ENCODE measurements at places on chromosomes 5 and 9.
A peak's percentile ranks its signal among the peaks of the same experiment; 100 is the strongest.

DNA sequence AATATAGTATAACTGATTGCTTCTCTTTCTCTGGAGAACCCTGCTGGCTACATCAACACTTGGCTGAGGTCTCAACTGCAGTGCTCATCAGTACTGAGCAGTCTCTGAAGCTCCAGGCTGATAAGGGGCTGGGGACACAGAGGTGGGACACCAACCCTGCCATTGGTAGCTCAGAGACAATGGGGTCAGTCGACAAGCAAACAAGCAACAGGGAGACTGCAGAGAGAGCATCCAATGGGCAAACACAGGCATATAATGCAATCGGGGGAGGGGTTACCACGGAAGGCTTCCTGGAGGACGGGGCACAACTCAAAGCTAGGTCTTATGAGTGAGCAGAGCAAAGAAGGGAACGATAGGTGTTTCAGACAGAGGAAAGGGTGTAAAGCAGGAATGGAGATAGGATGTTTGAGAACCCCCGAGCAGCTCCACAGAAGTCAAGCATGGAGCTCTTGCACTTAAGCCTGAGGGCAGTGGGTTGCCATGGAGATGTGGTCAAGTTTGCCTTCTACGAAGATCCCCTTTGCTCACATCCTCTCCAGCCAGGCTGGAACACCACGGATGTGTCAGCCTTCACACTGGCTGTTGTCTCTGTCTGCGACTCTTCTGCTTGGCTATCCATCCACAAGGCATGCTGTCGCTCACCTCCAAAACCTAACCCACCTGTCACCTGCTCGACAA lies 21.5 kb upstream of the AKNA start:
- no peak for DNase-seq

GRCh38 chr5:139207297-139208000 lies 9.3 kb upstream of the SIL1 start:
- DNase-seq = no peak

GRCh38 chr5:88144219-88145001 lies 124.2 kb downstream of the TMEM161B start:
- DNase-seq = no peak

DNA sequence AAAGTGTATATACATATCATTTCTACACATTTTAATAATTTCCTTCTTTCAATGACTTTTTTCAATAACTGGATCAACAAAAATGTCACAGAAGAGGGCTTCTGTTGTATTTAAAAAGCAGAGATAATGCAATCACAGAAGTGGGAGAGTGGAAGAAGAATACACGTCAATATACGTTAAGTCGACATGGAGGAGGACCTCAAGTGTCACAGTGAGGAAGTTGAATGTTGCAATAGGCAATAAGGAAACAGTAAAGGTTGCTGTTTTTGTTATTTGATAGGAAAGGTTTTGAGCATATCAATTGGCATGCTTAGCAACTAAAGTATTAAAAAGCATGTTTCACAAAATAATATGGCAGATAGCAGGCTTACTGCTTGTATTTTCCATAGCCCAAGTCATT lies 184.0 kb upstream of the NR4A3 start:
- DNase-seq = no peak

GRCh38 chr5:172185096-172185461 lies 2.9 kb downstream of the STK10 start:
- no peak for DNase-seq

- DNase-seq = no peak
Measured at GRCh38 chr9:22010866-22011625, 1.9 kb upstream of the CDKN2B start.

- DNase-seq = peak; percentile 47
Measured at GRCh38 chr9:133406480-133407307, 11.1 kb downstream of the REXO4 start.

- DNase-seq = no peak
Measured at GRCh38 chr5:153429761-153430380, 60.6 kb upstream of the GRIA1 start.

GRCh38 chr5:126503602-126504104 lies 80.4 kb downstream of the GRAMD2B start:
- DNase-seq = no peak

GRCh38 chr5:32087086-32088082 lies 86.7 kb downstream of the GOLPH3 start:
- DNase-seq = no peak

DNA sequence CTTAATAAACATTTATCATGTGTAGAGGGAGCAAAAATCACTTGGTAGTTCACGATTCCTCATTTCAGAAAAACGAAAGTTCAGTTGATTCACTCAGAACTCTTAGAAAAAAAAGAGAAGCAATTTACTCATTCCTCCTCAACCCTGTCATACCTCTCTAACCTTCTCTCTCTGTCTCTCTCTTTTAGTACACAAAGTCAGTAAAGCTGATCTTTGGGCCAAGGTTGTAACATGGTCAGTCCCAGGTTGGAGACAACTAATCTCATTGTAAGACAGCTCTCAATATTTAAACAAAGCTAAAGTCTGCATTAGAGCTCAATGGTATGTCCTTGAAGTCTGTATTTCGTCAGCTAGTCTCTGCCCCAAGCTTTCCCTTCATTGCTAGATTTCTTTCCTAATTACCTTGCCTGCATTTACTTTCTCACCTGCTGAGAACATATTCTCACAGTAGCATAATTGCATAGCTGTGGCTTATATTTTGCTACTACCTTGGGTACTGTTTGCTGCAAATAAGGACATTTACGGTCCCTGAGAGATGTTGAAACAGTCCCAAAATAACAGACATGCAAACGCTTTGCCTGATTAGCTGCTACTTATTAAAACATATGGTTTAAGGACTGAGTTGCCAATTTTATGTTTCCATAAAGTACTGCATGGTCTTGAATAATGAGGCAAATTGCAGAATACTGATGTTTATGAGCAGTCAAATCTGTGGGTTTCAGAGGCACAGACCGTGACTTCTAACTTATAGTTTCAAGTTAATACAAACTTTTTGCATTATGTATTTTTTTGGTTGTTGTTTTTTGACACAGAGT lies 138.3 kb downstream of the GPBP1 start:
- no peak for DNase-seq

DNA sequence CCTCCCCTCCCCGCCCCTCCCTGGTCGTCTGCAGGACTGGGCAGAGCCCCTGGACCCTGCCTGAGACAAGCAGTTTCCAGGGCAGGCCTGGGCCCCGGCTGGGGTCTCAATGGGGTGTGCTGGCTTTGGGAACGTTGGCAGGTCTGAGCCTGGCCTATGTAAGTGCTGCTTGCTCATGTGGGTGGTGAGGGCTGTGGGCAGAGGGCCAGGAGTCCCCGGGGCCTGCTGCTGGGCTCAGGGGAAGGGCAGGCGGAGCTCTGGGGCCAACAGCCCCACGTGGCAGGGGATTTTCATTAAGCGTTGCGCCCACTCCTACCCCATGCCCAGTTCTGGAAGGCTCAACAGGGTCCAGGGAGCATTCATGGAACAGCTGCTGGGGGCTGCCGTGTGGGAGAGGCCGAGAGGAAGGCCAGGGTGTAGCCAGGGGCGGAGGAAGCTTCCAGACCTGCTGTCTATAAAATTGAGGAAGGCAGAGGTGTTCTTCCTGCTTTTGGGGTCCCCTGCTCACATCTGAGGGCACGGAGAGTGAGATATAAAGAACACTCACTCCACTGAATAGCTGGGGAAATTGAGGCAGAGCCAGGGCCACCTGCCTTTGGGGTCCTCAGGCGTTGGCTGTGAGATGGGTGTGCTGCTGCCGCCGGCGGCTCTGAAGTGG lies 32.5 kb downstream of the RXRA start:
- DNase-seq = no peak

DNA sequence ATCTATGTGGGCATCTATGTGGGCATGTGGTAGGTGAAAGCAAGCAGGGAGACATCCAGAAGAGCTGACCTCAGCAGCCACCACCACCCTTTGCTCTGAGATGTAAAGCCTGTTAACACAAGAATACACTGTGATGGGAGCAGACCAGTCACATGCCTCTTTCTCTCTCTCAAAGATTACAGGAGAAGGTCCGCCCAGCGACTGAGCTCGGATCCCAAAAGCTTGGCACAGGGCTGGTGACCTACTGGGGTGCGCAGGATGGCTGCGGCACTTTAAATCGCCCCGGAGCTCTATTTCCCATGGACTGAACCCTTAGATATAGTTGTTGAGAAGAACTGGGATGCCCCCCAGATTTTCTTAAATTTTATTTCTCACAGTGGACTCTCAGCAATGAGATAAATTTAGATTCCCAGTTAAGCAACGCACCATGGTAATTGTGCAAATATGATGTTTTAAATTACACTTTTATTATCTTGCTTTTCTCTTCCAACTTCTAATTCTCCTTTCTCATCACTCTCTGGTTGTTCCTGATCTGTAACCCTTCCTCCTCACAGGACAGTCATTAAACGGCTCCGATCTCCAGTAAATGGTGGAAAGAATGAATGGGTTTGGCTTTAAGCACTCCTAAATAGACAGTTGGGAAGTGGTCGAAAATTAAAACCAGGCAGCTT lies 37.7 kb upstream of the ICE1 start:
- DNase-seq = no peak

DNA sequence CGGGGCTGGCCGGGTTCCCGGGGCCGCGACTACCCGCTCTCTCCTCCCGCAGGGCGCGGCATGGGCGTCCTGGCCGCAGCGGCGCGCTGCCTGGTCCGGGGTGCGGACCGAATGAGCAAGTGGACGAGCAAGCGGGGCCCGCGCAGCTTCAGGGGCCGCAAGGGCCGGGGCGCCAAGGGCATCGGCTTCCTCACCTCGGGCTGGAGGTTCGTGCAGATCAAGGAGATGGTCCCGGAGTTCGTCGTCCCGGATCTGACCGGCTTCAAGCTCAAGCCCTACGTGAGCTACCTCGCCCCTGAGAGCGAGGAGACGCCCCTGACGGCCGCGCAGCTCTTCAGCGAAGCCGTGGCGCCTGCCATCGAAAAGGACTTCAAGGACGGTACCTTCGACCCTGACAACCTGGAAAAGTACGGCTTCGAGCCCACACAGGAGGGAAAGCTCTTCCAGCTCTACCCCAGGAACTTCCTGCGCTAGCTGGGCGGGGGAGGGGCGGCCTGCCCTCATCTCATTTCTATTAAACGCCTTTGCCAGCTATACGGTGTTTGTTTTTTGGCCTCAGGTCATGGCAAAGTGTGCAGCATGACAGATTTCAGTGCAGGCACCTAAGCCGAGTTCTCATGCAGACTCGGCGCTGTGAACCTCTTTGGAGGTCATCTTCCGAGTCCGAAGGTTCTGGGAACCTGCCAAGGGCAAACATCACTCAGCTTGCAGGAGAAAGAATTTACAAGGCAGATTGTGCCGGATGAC lies 516 bp downstream of the MRPL41 start:
- DNase-seq = no peak

DNA sequence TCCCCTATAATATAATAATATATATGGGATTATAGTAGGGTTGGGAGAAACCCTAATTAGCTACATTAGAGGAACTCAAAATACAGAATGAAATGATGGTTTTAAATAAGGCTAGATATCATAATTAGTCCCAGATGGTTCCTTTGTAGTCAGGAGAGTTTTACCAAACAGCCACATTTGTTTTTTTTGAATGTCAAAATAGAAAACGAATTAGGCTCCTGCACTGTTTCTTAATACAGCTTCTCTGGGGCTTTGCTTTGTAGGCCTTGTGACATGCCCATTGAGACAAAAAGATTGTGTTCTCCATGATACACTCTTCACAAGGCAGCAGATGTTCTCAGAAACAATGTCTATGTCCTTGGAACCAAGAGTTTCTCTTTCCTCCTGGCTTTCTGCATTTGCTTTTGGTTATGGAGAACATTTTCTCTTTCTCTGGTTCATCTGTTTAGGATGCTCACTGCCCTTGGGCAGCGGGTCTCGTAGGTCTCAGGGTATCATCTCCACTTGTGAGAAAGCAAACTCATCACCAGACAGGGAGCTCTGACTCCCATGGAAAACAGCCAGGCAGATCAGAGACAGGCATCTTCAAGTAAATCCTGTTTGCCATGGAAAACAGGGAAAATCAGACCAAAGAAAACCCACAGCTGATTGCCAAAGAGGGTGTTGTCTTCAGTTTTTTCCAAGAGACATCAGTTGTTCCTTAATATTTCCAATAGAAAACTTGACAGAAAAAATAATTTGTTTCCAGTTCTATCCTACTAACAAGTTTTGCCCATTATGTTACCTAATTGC lies 54.1 kb upstream of the RPS23 start:
- DNase-seq = no peak

GRCh38 chr9:76441551-76442322 lies 17.2 kb upstream of the GCNT1 start:
- no peak for DNase-seq

DNA sequence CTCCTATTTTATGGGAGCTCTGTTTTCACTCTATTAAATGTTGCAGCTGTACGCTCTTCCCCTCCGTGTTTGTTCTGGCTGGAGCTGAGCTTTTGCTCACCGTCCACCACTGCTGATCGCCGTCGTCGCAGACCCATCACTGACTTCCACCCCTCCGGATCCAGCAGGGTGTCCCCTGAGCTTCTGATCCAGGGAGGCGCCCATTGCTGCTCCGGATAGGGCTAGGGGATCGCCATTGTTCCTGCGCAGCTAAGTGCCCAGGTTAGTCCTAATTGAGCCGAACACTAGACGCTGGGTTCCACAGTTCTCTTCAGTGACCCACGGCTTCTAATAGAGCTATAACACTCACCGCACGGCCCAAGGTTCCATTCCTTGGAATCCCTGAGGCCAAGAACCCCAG lies 96.2 kb upstream of the PRDM9 start:
- no peak for DNase-seq

DNA sequence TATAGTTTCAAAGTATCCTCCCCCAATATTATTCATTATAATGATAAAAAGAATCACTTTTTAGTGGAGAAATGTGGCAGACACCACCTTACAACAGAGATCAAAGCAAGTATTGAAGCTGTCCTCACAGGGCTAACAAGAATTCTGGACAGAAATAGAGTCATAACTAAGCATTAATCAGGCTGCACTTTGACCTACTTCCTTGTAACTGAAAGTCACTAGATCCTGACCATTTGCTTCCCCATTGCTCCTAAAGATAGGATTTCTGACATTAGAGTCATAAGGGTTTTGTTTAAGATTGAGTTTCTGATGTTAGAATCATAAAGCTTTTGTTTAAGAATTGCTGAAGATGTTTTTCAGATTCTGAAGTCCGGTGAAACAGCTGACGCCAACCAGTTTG lies 159.7 kb downstream of the ATP10B start:
- DNase-seq = no peak

GRCh38 chr5:9009931-9010651 lies 535.8 kb downstream of the SEMA5A start:
- DNase-seq = no peak

DNA sequence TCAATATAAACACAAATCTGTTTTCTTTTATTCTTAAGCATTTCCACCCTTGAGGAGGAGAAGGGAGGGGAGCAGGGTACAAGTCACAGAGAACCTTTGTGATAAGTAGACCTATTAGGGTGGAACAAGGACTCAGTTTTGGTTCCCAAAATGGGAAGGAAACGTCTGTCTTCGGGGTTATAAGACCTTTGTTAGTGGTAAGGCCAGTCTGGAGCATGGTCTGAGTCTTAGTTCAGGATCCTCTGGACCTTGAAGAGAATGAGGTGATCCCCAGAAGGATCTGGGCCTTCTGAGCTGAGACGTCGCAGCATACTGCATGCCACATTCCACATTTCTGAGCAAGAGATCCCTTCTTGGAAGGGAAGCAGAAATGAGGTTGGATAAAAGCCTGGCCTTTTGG lies 37.2 kb downstream of the FAXDC2 start:
- no peak for DNase-seq

GRCh38 chr5:146193285-146193684 lies 10.1 kb upstream of the RBM27 start:
- no peak for DNase-seq

- DNase-seq = no peak
Measured at GRCh38 chr5:4773827-4774317, 366.3 kb upstream of the ADAMTS16 start.
